ENCODE measurements at places on chromosomes 5 and 9.

- no peak for DNase-seq
These were observed 210.1 kb upstream of the ZNF608 start for GRCh38 chr5:124956471-124957029.

DNA sequence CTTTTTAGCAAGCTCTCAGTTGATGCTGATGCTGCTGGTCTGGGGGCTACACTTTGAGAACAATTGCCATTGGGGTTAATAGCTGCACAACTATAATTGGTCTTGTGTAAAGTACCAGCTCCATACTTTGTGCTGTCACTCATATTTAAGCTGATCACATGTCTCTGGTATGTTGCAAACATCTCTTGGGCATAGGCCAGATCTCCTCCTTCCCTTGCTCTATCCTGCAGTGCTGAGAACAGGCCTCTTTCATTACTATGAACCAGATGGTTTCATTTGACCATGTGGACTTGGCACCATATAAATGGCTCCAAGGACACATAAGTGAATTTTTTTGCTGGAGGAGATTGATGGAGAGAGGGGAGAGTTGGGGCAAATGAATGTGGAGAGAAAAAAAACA is 48.4 kb downstream of the DMRT2 start:
- no peak for DNase-seq

DNA sequence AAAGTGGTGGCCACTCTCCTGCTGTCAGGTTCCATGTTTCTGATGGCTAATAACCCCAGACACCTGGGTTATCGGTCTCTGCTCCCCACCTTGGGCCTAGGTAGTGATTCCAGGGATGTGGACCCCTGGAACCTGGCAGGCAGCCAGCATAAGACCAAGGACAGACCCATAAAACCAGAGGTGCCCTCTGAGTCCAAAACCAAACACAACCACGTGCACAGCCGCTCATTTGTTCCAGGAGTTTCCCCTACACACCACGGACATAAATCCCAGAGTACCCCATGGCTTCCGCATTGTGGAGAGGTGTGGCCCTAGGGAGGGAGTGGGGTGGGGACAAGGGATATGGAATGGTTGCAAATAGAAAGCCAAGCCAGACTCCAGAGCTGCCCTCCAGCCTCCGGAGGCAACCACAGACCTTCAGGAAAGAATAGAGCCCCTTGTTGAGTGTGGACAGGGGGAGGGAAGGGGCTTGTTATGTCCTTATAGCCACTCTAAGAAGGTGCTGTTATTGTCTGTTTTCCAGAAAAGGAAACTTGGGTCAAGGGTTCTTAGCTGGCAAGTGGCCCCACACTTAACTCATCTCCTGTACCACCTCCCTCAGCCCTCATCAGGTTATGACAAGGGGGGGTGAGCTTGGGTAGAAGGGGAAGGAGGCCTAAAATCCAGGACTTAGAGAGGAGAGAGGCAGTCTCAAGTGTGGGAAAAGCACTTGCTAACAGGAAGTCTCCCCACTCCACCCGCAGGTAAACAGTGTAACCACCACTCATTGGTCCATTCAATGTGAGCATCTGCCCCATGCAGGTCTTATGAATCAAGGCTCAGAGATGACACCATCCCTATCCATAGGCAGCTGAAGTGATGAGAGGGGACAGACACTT is 23.6 kb upstream of the CYSTM1 start:
- DNase-seq = no peak

DNA sequence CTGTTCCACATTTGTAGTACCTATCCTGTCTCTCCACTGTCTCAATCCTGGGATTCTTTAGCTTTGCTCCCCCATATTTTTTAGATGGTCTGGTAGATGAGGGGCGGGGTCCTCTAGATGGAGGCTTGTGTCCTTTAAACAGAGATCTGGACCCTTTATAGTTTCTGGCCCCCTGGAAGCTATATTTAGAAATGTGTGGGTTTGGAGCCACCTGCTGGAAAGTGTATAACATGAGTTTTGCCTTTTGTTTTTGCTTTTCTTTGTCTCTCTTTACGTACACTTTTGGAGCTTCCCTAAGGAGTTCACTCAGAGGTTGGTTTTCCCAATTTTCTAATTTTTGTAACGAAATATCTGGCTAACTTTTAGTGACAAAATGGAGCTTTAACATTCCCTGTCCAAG is 110.7 kb downstream of the CFAP95 start:
- no peak for DNase-seq

DNA sequence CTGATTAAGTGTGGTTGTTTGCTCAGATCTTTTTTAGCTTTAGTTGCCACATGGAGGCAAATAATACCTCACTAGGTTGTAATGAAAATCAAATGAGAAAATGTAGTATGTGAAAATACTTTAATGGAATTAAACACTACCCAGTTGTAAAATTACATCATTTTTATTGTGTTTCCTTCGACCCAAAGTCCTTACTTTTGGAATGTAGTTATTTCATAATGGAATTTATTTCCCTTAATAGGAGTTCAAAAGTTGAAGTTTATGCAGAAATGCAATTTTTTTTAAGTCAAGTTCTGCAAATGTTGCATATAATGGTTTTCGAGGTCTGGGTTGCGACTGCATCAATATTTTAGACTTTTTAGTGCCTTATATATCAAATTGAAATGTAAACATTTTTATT is 31.0 kb downstream of the TNPO1 start:
- no peak for DNase-seq

- DNase-seq = no peak
These were observed 393.9 kb downstream of the PRELID2 start for GRCh38 chr5:145441228-145441627.

- DNase-seq = no peak
These were observed 58.0 kb upstream of the ROR2 start for GRCh38 chr9:92008041-92008440.

GRCh38 chr9:136148766-136149165 is 30.1 kb upstream of the TMEM250 start:
- DNase-seq = no peak

DNA sequence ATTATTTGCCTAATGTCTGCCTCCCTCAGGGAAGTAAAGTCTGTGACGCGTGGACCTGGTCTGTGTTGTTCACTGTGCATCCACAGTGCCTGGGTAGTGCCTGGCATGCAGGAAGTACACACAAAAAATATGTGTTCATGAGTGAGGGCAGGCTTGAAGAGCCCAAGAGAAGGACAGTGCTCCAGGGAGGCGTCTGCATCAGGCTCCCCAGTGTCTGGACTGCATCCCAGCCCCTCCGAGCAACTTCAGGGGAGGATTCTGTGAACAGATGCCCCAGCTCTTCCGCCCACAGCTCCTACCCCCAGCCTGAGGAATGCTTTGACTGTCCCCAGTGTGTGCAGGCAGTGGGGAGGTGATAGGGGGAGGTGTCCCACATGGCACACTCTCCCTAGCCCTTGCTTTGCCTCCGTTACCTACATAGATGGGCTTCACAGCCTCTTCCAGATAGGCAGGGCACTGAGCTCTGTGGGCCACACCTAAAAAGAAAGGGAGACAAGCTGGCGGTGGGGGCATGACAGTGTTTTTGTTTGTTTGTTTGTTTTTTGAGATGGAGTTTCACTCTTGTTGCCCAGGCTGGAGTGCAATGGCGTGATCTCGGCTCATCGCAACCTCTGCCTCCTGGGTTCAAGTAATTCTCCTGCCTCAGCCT is 25.4 kb downstream of the IRF1 start:
- DNase-seq = peak; percentile 63

GRCh38 chr5:56077796-56078233 is 83.1 kb upstream of the IL6ST start:
- DNase-seq = no peak

DNA sequence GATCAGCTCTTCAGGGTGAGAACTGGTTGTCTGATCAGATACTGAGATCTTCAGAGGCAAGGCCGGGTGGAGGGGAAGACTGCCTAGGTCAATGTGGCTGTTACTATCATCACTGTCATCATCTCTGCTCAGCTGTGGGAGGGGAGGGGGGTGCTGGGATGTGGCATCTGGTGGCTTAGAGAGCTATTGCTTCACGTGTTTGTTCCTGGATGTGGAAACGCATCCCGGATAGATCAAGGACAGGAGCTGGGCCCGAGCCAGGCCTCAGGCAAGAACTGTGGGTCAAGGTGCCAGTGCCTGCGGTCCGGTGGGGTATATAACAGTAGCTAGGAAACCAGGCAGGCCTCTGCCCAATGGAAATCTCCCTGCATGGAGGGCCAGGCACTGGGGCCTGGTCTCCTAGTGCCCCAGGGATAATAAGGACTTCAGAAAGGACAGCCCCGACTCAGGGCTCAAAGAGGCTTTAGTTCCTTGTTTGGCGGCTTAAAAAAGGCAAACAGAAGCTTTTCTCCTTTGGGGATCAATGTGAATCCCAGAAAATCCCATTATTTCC is 30.3 kb upstream of the TIFAB start:
- peak; percentile 53 for DNase-seq

DNA sequence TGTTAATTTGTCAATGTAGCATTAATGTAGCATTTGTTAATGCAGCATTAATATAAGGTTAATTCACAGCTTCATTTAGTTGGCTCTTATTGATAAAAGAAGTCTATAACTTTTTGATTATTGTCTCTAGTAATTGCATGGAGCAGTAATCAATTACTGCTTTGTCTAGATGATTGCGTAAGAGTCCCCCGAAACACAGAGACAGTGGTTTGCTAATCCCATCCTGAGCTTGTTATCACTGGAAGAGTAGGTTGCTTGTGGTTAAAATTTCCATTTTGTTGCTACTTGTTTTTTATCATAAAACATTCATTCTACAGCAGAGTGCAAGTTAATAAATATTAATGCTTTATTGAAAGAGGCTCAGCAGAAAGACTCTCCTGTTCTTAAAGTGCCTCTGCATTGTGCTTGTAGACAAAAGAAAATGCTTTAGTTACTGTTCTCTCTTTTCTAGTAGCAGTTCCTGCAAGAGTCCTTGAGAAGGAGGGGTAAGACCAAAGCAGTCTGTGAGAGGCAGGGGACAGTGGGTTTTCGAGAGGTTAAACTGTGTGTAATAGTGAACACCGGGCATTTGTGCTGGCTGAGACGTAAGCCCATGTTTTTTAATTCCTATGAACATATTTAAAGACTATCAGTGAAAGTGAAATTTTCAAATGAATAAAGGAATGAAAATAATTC is 291.7 kb downstream of the TRPM3 start:
- no peak for DNase-seq

- DNase-seq = no peak
These were observed 44.1 kb downstream of the KIF4B start for GRCh38 chr5:155057626-155058025.

GRCh38 chr9:134505032-134505431 is 136.6 kb upstream of the COL5A1 start:
- DNase-seq = no peak

DNA sequence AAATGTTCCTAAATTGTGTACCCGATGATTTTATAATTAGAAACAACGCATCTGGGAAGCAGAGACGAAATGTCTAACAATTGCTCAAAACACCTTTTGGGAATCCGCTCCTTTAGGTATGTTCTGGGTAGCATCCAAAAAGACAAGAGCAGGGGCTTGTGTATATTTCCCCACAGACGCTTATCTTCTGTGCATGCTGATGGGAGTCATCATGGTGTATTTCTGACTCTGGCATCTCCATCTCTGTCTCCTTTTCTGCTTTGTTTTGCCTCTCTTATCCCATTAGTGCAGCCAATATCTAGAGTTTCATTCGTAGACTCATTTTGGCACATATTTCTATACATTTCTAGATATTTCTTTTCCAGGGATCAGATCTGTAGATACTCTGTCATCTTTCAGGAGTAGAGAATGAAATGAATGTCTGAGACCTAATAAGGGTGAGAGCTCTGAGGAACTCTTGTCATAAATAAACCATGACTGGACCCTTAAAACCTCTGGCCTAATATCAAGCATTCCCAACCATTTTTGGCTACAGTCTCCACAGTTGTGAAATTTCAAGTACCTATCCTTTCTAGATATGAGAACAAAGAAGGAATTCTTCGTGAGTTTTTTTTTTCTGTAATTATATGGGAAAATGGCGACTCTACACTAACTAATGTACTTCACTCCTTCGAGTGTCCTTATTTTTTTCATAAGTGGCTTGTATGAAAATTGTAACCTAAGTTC is 508.2 kb downstream of the ACTL7B start:
- DNase-seq = no peak

GRCh38 chr5:27810458-27810857 is 772.1 kb upstream of the CDH9 start:
- no peak for DNase-seq

GRCh38 chr9:109182940-109183798 is 16.1 kb upstream of the FRRS1L start:
- no peak for DNase-seq

GRCh38 chr5:59115345-59115744 is 532.5 kb downstream of the RAB3C start:
- DNase-seq = no peak

GRCh38 chr5:11384441-11385250 is 519.6 kb downstream of the CTNND2 start:
- no peak for DNase-seq

- DNase-seq = no peak
These were observed 316.3 kb downstream of the GABRB2 start for GRCh38 chr5:161230221-161230620.

DNA sequence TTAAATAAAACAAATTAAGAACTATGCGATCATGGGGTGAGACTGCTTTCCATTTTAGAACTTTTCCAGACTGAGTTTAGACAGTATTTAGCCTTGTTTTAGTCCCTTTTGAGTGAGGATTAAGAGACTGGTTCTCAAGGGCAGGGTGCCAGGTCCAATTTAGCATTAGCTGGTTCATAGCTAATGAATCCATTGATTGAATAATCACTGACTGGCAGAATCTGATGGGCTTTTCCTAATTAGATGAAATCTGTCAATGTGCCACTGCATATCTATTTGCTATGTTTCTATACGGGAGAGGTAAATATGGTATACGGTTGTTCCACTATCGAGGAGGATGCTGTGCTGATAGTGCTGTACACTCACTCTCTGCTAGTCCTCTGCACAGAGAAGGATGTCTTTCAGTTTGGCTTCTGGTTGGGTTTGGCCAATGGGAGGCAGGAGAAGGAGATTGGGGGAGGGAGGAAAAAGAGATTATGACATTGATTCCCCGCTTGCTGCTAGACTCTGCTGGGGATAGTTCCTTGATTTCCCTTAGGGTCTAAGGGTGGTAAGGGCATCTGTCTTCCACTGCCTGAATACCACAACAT is 496.6 kb downstream of the CTNND2 start:
- no peak for DNase-seq

DNA sequence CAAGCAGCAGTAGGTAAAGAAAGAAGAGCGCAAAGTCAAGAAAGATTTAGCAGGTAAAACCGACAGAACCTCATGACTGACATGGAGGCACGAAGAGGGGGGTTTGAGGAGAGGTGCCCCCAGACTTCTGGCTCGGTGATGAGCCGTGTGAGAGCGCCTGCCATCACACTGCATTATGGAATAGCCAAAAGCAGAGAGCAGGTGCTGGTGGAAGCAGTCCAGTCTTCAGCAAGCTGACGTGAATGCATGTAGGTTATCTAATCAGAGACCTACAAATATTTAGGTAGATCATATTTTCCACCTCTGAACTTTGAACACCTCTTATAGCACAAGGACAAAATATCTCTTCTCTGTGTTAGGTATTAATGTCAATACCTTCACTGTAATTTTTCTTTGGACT is 68.4 kb downstream of the RNF130 start:
- no peak for DNase-seq

DNA sequence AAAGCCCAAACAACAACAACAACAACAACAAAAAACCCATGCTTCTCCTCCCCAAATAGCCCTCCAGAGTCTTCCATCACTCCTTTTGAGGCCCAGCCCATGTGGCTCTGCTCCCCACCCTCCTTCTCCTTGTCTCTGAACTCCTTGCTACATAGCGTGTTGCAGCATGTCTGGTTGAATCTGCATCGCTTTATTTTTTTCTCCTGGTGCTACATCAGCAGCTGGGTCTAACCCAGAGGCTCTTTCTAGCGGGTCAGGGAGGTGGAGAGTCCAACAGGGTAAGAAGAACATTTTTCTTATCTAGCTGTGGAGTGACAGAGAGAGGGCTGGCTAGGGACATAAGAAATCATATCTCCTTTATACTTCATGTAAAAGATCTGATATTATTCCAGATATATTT is 18.4 kb downstream of the NXNL2 start:
- DNase-seq = no peak
